Stimulated activated CD4-positive, alpha-beta T cell treated with anti-CD3 and anti-CD28 coated beads, Interleukin-15, amount 100 ng/mL, for 1 hour (primary cell): ENCODE measurements at places on chromosomes 6 and 20.
A peak's percentile ranks its signal among the peaks of the same experiment; 100 is the strongest.

DNA sequence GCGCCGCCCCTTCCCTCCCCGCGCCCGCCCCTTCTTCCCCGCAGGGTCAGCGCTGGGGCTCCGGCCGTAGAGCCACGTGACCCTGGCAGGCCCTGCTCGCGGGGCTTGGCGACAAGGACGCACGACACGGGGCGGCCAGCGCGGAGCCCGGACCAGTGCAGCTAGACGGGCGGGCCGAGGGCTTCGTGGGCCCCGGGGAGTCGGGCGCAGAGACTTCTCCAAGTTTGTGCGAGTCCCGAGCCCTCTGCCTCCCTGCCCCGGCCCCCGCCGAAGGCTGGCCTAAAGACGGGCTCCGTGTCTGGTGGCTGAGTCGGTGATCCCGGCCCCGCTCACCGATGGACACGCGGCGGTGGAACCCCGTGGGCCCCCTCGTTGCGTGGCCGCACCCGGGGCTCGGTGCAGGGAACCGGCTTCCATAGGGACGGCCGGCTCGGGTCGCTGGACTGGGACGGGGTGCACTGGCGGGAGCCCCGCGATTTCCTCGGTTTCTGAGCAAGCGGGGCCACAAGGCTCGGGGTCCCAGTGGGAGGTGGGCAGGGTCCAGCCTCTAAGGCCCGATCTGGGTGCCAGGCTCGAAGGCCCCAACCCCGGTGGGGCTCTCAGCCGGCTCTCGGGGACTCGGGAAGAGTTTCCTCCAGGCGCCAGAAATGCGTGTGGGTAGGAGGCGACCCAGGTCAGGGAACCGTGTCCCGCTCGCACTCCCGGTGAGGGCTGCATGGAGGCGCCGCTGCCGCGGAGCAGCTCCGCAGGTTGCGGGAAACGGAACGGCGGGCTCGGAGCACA, 452 bp upstream of the GATA5 start:
- no peak for DNase-seq

DNA sequence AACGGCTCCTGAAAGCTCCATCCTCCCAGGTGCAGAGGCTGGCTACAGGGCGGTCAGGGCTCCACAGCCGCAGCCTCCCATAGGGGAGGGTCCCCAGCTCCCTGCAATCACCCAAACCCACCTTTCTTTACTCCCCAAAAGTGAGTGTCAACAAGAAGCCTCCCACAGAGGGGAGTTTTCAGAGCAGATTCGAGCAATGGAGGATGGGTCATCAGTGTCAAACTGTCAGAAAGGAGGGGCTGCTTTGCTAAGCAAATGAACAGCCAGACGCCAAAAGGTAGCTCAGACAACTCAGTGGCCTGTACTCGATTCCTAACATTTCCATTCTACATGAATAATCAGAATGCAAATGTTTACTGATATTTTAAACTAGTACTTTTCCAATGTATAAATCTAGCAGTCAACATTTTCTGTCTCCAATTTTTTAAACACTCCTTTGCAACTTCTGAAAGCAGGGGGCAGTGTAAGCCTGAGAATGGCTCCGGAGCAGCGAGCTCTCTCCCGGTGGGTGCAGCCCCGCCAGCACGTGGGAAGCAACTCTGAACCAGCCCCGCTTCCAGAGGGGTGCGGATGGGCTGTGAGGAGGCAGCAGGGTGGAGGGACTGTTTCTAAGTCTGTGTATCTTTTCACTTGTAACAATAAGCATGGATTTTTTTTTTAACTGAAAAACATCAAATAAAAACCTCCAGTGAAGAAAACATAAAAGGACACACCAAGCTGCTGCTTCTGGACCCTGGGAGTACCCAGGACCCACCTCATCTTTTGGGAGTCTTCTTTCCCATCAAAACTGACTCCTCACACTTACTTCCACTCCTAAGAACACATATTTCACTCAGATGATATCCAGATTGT, 54.9 kb downstream of the TAF4 start:
- peak; percentile 30 for DNase-seq

GRCh38 chr20:52142757-52143156, 48.8 kb downstream of the ZFP64 start:
- no peak for DNase-seq

GRCh38 chr20:19001177-19001576, 187.6 kb downstream of the SCP2D1 start:
- DNase-seq: no peak

- DNase-seq: no peak
Observed at GRCh38 chr6:6005051-6006005, 1.4 kb downstream of the NRN1 start.

- no peak for DNase-seq
Observed at GRCh38 chr6:14109411-14109826, 8.2 kb upstream of the CD83 start.

GRCh38 chr20:19211661-19212468, 577 bp upstream of the SLC24A3 start:
- no peak for DNase-seq

DNA sequence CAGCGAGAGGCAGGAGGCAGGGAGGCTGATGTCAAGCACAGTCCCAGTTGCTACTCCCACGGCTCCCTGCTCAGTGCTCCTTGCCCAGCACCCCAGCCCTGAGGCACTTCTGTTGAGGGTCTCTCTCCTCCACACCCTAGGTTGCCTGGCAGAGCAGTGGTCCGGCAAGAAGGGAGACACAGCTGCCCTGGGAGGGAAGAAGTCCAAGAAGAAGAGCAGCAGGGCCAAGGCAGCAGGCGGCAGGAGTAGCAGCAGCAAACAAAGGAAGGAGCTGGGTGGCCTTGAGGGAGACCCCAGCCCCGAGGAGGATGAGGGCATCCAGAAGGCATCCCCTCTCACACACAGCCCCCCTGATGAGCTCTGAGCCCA, 9.1 kb downstream of the CNPY3 start:
- no peak for DNase-seq
